Cortex of kidney (tissue), 1 donor: ENCODE measurements at places on chromosomes 1 and 21.

GRCh38 chr1:147283011-147283410 is 40.5 kb downstream of the CHD1L start:
- DNase-seq, result no peak

DNA sequence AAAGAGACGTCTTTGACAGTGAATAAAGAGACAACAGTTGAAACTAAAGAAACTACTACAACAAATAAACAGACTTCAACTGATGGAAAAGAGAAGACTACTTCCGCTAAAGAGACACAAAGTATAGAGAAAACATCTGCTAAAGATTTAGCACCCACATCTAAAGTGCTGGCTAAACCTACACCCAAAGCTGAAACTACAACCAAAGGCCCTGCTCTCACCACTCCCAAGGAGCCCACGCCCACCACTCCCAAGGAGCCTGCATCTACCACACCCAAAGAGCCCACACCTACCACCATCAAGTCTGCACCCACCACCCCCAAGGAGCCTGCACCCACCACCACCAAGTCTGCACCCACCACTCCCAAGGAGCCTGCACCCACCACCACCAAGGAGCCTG is 68.5 kb downstream of the TPR start:
- no peak for DNase-seq

DNA sequence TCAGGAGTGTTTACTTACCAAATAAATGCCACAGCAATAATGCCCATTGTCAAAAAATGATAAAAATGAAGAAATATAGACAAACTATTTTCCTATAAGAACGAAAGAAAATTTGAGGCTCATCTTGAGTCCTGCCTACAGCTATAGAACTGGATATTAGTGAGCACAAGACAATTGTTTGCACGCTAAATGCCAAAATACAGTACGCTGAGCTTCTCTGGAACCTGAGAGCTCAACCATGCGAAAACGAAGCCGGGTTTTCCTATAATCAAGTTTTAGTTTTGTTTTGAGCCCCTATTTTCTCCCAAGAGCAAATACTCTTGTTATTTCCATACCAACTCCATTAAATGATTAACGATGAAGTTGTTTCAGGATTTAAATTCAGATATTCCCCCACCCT is 42.0 kb upstream of the CCSAP start:
- DNase-seq, result no peak

GRCh38 chr1:216640100-216640499 is 83.1 kb downstream of the ESRRG start:
- no peak for DNase-seq

GRCh38 chr1:156920233-156921052 is at the start of gene LRRC71:
TSS of gene LRRC71 (plus strand) at chr1:156920632. CDS start at chr1:156920804, 172 bp downstream.
- no peak for DNase-seq

DNA sequence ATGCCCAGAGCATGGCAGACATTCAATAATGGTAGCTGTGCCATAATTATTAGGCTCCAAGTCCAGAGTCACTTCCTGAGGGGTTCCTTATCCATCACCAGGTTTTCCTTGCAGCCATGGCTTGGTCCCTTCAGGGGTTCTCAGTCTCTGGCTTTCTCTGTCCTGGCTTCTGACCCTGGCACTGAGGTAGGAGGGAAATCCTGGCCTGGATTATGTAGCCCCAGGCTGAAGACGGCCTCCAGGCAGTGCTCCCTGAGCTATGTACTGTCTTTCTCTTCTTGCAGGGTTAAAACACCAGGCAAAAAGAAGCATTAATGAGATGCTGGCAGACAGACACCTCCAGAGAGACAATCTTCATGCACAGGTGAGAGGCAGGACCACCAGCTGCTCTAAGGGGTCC is 9.5 kb upstream of the PADI3 start:
- no peak for DNase-seq

DNA sequence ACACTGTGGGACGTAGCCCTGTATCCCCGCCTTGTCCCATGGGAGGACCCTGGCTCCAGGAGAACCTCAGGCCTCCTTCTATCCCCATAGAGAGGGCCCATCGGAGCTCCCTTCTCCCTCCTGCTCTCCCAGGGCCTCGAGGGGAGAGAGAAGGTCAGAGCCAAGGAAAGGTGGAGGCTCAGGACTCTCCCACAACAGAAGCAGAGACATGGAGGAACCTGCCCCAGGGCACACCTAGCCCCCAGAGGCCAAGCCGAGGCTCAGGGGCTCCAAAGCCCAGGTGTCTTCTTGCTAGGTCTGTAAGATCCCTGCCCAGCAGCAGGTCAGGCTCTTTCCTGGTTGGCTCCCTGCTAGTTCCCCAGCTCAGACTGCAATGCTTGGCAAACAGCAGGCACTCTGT is 34.4 kb upstream of the ARF1 start:
- DNase-seq, result no peak

DNA sequence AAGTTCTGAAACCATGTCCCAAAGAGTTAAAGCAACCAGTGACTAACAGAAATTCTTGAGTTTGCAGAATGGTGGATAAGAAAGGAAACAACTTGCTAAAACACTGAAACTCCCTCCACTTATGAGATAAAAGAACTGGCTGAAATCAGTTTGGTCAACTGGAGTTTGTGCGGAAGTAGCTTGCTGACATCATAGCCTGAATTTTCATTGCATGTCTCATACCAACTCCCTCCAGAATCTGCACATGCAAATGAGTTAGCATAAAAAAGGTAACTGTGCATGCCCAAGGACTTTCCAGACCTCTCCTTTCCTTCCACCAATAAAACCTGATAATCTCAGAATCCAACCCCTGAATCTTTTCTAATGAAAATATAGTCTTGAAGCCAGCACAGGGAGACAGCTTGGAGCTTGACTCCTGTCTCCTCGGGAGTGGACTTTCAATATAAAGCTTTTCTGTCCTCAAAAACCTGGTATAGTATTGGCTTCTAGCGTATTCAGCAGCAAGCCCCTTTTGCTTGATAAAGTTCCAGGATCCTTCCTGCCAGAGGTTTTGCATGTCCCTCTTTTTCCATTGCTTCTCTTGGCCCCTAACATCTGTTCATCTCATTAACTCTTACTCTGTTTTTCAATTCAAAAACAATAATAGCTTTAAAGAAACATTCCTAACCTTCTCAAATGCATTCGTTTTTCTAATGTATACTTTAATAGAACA is 785.8 kb upstream of the ADGRL4 start:
- DNase-seq, result no peak

DNA sequence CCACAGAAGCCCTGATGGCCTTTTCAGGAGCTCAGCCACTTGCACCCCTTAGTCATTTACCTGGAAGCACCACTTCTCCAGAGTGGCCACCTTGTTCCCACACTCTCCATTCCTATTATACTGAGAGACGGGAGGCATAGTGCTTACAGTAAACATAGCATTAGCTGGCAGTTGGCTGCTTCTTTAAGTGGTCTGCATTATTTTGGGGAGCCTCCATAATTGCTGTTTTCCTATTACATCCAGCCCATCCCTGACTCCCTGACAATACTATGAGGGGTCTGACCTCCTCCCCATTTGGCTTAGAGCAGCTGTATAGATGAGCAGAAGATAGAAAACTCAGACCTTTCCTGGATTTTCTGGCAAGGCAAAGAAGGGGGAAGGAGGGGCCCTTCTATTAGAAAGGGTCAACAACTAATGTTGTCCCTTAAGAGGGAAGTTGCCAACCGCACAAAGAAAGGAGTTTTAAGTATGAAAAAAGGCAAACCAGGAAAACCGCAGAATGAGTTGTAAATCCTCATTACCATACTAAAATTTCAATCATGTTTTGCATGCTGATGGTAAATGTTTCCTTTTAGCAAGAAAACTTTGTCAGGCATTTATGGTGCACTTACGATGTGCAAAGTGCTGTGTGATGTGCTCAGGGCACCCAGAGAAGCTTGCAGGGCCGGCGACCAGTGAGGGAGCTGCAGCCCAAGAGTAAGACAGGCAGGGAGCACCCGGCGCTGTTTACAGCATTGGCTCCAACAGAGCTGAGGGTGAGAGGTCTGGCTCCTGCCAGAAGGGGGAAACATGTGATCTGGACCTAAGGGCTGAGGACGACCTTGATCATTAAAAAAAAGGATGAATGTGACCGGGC is 167.3 kb downstream of the ZZZ3 start:
- DNase-seq, result no peak

GRCh38 chr1:110112656-110113055 is 413 bp downstream of the UBL4B start:
- no peak for DNase-seq

- no peak for DNase-seq
Measured at GRCh38 chr1:119275145-119276134, 93.1 kb upstream of the HAO2 start.

DNA sequence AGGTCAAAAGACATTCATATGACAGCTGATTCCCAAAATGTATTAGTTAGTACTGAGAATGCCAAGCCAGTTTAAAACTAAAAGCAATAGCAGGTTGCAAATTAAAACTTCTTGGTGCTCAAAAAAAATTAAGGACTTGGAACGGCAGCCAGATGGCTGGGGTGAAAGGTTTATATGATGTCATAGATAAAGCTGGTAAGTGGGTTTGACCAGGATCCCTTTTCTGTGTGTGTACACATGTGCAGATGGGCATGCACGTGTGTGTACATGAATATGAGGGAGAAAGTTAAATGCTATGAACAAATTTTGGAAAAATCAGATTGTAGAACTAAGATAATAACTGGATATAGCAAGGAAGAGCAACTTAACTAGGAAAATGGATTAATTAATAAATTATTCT is 39.1 kb upstream of the DPH5 start:
- DNase-seq, result no peak

DNA sequence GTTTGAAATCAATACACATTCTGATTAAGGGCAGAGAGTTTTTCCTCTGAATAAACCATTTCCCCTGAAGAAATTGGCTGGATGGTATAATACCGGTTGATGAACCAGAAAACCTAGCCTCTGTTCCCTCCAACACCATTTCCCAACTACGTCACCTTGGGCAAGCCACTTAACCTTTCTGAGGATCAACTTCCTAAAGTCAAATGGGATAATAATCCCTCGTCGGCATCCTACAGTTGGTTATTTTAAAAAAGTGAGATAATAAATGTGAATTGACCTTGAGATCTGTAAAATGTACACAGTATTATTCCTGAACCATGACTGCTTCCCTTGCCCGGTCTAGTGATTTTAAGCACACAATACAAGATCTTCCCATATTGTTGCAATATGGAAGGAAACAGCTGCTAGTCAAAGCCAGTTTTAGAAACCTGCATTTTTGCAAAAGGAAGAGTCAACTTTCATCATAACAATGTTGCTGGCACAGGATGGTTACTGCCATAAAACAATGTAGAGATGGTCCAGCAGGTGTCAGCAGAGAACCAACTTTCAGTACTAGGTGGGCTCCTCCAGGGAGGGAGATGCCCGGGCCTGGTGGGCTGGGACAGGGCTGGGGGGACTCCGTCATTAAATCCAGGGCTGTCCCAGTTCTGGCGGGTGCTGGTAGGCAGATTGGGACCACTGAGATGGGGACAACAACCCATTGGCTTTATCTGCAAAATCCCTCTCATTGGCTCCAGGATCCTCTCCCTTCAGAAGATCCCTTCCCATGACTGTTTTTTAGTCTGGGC is 5.2 kb upstream of the HLX start:
- no peak for DNase-seq

DNA sequence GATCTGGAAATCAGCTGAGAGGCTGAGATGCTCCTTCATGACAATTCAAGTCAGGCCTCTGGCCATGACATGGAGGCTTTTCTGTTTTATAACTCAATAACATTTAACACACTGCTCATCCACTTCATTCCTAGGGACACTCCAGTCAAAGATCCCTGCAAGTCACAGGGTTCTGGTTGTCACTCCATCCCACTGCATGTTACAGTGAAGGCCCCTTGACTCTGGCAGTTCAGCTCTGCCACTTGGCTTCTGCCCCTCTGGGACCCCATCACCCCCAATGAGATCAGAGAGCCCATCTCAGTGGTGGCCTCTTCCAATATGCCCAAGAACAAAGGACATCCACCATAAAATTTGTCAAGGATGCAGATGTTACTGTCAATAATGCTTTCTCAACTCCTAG is 10.0 kb upstream of the FAM110D start:
- DNase-seq, result no peak

GRCh38 chr1:67987046-67987799 is 63.2 kb downstream of the DIRAS3 start:
- DNase-seq, result no peak

DNA sequence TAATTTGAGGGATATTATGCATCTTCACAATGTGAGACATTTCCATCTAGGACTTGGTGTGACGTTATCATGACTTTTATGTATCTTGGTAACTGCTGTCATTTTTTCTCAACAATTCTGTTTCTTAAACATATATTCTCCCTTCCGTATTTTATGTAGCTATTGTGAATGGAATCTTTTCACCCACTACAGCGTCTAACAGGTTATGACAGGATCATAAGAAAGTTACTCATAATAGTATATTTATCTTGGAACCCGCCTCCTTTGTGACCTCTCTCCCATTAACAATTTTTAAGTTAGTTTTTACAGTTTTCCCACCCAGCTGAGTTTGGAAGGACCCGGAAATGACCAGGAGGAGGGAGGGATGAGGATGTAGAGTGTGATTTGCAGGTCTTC is 6.8 kb upstream of the DMRTA2 start:
- DNase-seq, result no peak

DNA sequence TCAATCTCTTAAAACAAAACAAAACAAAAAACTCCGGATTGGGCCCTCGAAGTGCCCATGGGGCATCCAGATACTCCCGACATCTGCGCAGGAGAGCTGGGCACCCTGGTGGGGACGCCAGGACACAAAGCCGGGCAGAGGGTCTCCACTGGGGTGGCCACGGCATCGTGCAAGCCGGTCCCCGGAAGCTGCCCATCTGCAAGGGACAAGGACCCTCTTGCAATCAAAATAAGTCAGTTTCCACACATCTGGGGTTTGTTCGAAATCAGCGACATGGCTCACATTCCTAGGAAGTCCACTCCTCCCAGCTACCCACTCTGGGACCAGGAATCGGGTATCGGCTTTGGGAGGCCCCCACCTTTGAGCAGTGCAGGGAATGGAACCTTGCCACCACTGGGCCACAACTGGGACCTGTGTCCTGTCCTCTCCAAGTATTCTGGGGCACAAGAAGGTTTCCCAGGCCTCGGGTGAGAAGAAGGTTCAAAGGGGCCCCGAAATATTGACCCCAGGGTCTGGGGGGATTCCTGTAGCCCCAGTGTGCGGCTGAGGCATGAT is 4.6 kb upstream of the PRDM16 start:
- no peak for DNase-seq

- DNase-seq, result no peak
Measured at GRCh38 chr21:43015906-43016540, 41.7 kb downstream of the PKNOX1 start.

- DNase-seq, result no peak
Measured at GRCh38 chr1:232655028-232655745, 25.3 kb upstream of the SIPA1L2 start.

GRCh38 chr1:31750858-31751510 is 13.2 kb downstream of the ADGRB2 start:
- DNase-seq, result no peak
